ENCODE measurements at places on chromosomes 1 and 21. TPM values are rescaled to one million over a fixed set of nuclear protein-coding genes. Genes with fewer than 3 reads are reported as not detected.
A peak's percentile ranks its signal among the peaks of the same experiment; 100 is the strongest.

- peaks cover 24% of the 10 kb centered on the region for H3K4me1 ChIP-seq
- no peak overlapping the region for H3K27ac ChIP-seq
- no peaks in the 10 kb centered on the region for H3K27me3 ChIP-seq
- no peak for DNase-seq
- H3K4me3 ChIP-seq = no peak overlapping the region
These were observed 63.2 kb downstream of the CD58 start for GRCh38 chr1:116507631-116508030.

GRCh38 chr1:39776400-39776713 is 5.2 kb upstream of the OXCT2 start:
- H3K27ac ChIP-seq = no peak overlapping the region
- no peak overlapping the region for H3K4me3 ChIP-seq
- H3K36me3 ChIP-seq = no peaks in the 10 kb centered on the region
- no peak for DNase-seq

- no peaks in the 10 kb centered on the region for H3K27me3 ChIP-seq
- H3K4me3 ChIP-seq = no peak overlapping the region
- H3K27ac ChIP-seq = no peak overlapping the region
- H3K36me3 ChIP-seq = no peaks in the 10 kb centered on the region
- H3K4me1 ChIP-seq = peaks cover 13% of the 10 kb centered on the region
These were observed 5.8 kb upstream of the C1orf159 start for GRCh38 chr1:1121611-1122077.

- H3K4me1 ChIP-seq = no peaks in the 10 kb centered on the region
- H3K27ac ChIP-seq = peak overlapping the region; percentile 24
- no peak overlapping the region for H3K4me3 ChIP-seq
- DNase-seq = peak; percentile 75
- H3K36me3 ChIP-seq = no peaks in the 10 kb centered on the region
These were observed 69.8 kb downstream of the MPZL1 start for GRCh38 chr1:167791281-167792187.

DNA sequence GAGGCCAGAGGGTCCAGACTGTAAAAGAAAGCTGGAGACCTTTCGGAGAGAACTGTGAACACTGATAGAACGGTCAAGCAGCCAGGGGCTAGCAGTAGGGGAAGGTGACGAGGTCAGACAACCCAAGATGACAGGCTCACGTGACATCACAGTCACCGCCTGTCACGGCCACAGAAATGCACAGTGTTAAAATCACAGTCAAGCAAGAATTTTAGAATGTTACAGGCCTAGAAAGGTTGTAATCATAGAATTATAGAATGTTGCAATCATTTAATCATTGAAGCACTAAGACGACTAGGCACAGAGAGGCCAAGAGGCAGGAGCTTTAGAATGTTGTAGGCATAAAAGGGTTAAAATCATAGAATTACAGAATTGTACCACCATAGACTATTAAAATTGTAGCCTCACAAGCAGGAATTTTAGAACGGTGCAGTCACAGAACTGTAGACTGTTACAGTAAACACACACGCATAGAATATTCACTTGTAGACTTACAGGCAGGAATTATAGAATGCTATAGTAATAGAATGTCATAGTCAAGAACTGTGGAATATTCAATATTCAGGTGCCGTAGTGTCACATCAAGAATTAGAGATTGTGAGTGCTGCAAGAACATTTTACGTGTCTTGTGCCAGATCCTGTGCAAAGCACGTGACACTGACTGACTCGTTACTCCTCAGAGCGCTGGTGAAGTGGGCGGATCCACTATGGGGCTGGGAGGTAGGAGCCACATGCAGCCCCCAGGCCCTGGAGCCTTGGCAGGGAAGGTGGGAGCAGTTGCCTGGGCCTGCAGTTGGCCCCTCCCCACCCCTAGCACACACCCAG is 118.1 kb downstream of the EPHB2 start:
- no peaks in the 10 kb centered on the region for H3K27me3 ChIP-seq
- H3K4me3 ChIP-seq = no peak overlapping the region
- peaks cover 29% of the 10 kb centered on the region for H3K4me1 ChIP-seq
- no peak for DNase-seq
- no peaks in the 10 kb centered on the region for H3K36me3 ChIP-seq

- H3K4me3 ChIP-seq = no peak overlapping the region
- no peaks in the 10 kb centered on the region for H3K27me3 ChIP-seq
- H3K36me3 ChIP-seq = no peaks in the 10 kb centered on the region
- no peak overlapping the region for H3K27ac ChIP-seq
- no peak for DNase-seq
- no peaks in the 10 kb centered on the region for H3K4me1 ChIP-seq
These were observed 47.6 kb upstream of the DMRTB1 start for GRCh38 chr1:53411541-53412152.

DNA sequence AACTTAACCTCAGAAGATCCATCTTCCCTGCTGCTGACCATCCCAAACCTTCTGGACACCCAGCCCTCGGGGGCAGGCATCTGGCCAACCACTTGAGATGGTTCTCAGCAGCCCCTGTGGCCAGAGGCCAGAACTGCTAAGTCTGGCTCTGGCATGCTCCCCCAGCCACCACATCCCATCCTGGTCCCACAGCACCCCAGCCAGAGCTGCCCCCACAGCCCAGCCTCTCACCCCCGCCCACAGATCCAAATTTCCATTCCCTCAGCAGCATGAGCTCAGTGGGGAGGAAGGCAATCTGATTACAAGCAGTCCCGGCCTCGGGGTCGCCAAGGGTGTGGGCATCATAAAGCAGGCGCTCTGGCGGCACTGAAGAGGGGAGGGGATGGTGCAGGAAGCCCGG is 45.6 kb downstream of the GLIS1 start:
- H3K36me3 ChIP-seq = no peaks in the 10 kb centered on the region
- H3K4me1 ChIP-seq = peaks cover 4% of the 10 kb centered on the region
- no peak for DNase-seq
- H3K27ac ChIP-seq = no peak overlapping the region
- no peaks in the 10 kb centered on the region for H3K27me3 ChIP-seq

GRCh38 chr1:15830258-15830657 is 17.2 kb upstream of the SPEN start:
- no peak overlapping the region for H3K27ac ChIP-seq
- H3K4me1 ChIP-seq = peaks cover 11% of the 10 kb centered on the region
- no peaks in the 10 kb centered on the region for H3K36me3 ChIP-seq
- H3K27me3 ChIP-seq = no peaks in the 10 kb centered on the region
- DNase-seq = no peak
- H3K4me3 ChIP-seq = no peak overlapping the region

- H3K36me3 ChIP-seq = no peaks in the 10 kb centered on the region
- no peak overlapping the region for H3K27ac ChIP-seq
- no peak overlapping the region for H3K4me3 ChIP-seq
- DNase-seq = no peak
- no peaks in the 10 kb centered on the region for H3K27me3 ChIP-seq
- H3K4me1 ChIP-seq = no peaks in the 10 kb centered on the region
These were observed 41.4 kb upstream of the TSPEAR start for GRCh38 chr21:44752671-44753235.

DNA sequence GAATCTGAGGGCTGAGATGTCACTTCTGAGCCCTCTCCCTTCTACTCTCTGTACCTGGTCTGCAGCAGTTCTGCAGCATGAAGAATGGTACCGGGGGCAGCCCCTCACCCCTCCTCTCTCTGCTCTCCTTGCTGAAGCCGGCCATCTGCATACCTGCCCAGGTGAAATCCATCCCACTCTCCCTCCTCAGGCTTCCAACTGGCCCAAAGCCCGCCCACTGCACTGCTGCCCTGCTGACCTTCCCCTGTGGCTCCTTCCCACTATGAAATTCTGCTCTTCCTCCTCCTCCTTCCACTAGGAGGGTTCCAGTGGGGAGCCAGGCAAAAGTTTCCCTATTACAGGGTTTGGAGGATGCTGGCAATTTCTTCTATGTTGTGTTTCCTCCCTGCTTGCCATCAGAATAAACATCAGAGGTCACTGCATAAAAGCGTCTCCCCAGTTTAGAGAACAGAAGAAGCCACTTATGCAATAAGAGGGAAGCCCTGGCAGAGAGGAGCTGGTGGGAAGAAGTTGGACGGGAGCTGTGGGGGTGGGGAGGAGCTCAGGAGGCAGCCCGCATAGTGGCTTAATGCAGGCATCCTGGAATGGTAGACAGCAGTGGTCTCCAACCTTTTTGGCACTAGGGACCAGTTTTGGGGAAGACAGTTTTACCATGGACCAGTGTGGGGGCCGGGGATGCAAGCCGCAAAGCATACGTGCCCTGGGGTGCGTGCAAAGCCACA is 30.3 kb downstream of the TMCO4 start:
- H3K4me3 ChIP-seq = no peak overlapping the region
- DNase-seq = no peak
- H3K4me1 ChIP-seq = no peaks in the 10 kb centered on the region

DNA sequence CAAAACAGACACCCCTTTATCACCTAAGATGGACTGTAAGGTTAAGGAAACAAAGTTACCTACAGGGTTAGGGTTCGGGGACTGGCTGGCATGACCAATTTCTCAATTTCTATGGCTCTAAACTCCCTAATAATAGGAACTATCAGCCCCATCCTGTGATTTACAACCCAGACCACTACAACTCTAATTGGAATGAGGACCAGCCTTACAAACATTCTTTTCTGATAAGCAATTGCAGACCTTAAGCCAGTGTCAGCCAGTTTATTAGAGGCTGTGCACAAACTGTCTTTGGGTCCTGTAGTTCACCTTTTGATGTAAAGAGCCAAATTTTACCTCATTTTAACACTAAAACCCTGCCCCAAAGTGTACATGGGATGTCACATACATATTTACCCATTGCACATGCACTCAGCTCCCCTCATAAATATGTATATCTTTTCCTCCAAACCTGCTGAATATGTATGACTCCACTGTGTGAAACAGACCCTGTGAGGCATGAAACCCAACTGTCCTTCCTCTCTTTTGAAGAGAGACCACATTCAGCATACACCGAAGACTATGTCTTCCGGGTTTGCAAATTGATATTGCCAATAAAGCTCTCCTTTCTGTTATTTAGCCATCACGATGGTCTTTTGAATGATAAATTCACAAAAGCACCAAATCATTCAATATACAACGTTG is 7.3 kb upstream of the APP start:
- DNase-seq = no peak
- H3K27me3 ChIP-seq = no peaks in the 10 kb centered on the region
- H3K36me3 ChIP-seq = no peaks in the 10 kb centered on the region
- no peak overlapping the region for H3K4me3 ChIP-seq

GRCh38 chr1:235831148-235831547 is 35.6 kb downstream of the LYST start:
- no peak overlapping the region for H3K4me3 ChIP-seq
- H3K36me3 ChIP-seq = peaks cover 6% of the 10 kb centered on the region
- peaks cover 14% of the 10 kb centered on the region for H3K4me1 ChIP-seq
- no peaks in the 10 kb centered on the region for H3K27me3 ChIP-seq
- DNase-seq = no peak

DNA sequence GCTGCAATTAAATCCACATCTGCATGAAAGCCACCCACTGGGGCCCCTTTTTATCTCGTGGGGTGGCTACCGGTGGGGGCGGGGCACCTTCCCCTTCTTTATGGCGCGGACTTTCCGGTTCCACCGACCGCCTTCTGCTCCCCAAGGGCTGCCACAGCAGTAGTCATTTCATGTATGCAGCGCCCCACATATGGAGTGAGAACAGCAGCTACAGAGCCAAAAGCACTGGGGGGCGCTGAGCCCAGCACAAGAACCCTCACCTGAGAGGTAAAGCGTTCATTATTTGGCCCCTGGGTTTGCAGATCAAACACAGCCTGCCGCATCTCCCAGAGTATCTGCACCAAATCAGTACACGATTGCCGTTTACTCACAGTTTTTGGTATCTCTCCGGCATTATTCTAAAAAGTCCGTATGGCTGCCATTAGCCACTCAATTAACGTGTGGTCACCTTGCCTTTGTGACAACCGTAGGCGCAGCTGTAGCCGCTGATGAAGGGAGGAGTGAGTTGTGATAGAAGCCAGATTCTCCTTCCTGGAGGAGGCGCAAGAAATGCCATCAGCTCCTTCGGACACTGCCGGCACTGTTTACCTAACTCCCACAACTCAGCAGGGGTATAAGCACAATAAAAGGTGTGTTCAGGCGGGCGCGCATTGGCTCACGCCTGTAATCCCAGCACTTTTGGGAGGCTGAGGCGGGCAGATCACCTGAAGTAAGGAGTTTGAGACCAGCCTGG is 30.4 kb upstream of the CR2 start:
- H3K36me3 ChIP-seq = no peaks in the 10 kb centered on the region
- H3K27me3 ChIP-seq = no peaks in the 10 kb centered on the region
- H3K27ac ChIP-seq = no peak overlapping the region
- H3K4me1 ChIP-seq = no peaks in the 10 kb centered on the region
- no peak overlapping the region for H3K4me3 ChIP-seq

- no peak for DNase-seq
- no peak overlapping the region for H3K4me3 ChIP-seq
- H3K27me3 ChIP-seq = no peaks in the 10 kb centered on the region
- no peak overlapping the region for H3K27ac ChIP-seq
- peaks cover 4% of the 10 kb centered on the region for H3K36me3 ChIP-seq
These were observed 17.5 kb downstream of the GTF2B start for GRCh38 chr1:88873737-88874349.

DNA sequence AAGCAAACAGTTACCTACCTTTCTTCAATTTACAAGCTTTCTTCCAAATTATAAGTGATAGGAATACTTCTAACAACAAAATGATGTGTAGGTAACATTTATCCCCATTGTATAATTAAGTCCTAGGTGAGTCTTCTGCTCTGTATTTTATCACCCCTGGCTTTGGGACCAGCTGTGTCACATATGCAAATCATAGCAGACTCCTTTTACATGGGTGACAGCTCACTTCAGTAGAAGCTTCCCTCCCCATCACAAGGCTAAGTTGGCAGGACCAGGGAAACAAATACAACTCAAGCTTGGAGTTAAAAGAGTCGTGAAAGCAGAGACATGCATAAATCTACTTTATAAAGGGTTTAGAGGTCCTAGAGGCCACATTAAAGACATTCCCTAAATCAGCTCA is 121.1 kb upstream of the RUNX1 start:
- no peak overlapping the region for H3K27ac ChIP-seq
- no peaks in the 10 kb centered on the region for H3K27me3 ChIP-seq
- H3K36me3 ChIP-seq = no peaks in the 10 kb centered on the region

- H3K4me3 ChIP-seq = peak within 1 kb of the TSS; percentile 30
- H3K36me3 ChIP-seq = no peaks in the 10 kb centered on the region
- no peak for DNase-seq
These were observed at the start of gene C1orf141 for GRCh38 chr1:67134695-67135094. C1orf141 (minus strand) TSS chr1:67134970; CDS start chr1:67127240, 7,730 bp downstream.

The CFHR5 gene
- not detected for total RNA-seq

The SIK1 gene
- total RNA-seq = 33.5 TPM

The CDC7 gene
- 0.90 TPM for total RNA-seq

The ANKRD45 gene
- 0.56 TPM for total RNA-seq

The VPS72 gene
- total RNA-seq = 32.1 TPM

The EXTL1 gene
- total RNA-seq = 0.79 TPM

Data from right atrium auricular region (tissue), 2 donors.